ENCODE measurements at places on chromosomes 2 and 18.

- no peak for DNase-seq
These were observed 25.2 kb downstream of the CAPN13 start for GRCh38 chr2:30781961-30782533.

DNA sequence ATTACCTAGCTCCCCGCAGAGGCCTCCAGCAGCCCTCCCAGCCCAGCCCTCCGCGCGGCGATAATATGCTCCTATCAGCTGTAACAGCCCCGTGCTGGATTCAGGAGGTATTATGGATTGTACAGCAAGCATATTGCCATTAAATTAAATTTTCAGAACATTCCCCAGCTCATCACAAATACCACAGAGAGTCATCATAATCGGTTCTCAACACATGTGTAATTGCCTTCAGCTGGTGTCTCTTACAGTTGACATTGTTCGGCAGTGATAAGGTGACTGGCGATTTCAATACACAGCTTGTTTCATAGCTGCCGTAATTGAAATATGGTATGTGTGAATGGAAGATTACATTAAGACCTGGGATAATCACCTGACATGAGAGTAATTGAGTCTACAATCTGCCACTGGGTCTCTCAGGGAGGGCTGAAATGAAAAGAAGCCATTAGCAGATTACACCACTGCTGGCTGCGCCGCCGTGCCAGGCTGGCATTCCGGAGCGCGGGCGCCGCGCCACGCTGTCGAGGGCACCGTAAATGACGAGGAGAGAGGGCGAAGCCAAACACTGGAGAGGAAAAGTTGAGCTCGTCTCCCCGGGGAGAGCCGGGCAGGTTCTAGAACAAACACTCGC, 549.4 kb upstream of the SALL3 start:
- peak; percentile 83 for DNase-seq

- no peak for DNase-seq
These were observed 1206.8 kb upstream of the NRXN1 start for GRCh38 chr2:52238782-52239181.

- DNase-seq, result no peak
These were observed 479.5 kb downstream of the TNS1 start for GRCh38 chr2:217523286-217523685.

- no peak for DNase-seq
These were observed 36.9 kb downstream of the NAPG start for GRCh38 chr18:10562773-10563160.

DNA sequence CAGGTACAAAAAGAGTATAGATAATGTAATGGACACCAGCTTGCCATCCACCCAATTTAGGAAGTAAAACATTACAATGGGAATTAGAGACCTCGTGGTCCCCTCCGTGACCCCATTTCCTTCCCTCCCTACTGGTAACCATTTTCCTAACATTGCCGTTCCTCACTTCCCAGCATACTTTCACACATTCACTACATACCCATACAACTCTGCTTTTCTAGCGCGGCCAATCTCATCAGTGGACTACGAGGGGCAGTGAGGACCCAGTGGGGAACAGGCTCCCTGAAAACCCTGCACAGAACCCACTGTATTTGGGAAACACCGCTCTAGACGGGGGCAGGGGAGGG, 1.1 kb downstream of the ENOSF1 start:
- DNase-seq, result peak; percentile 34

Data from NCI-H524 (cell line).